WTC11 (cell line): ENCODE measurements at places on chromosomes 5 and 9. TPM values are rescaled to one million over a fixed set of nuclear protein-coding genes. Genes with fewer than 3 reads are reported as not detected.

GRCh38 chr9:111866976-111867375 lies 29.6 kb upstream of the UGCG start:
- peaks cover 2% of the 10 kb centered on the region; the same call in 1 of the 2 replicates for H3K36me3 ChIP-seq
- no peak for DNase-seq
- H3K27me3 ChIP-seq = no peaks in the 10 kb centered on the region
- peaks cover 30% of the 10 kb centered on the region for H3K4me1 ChIP-seq
- no peak overlapping the region for H3K27ac ChIP-seq
- no peak overlapping the region for H3K4me3 ChIP-seq

DNA sequence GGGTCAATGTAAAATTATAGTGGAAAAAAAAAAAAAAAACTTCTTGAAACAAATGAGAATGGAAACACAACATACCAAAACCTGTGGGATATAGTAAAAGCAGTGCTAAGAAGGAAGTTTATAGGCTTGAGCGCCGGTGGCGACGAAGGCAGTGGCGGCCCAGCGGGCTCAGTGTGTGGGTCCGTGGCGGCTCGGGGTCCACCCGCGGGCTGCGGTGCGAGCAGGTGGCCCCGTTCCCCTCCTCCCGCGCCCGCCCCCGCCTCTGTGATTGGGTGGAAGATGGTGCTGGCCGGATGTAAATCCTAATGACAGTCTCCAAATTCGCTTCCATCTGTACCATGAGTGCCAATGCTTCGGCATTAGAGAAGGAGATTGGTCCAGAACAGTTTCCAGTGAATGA lies 57.5 kb upstream of the TLX3 start:
- H3K4me1 ChIP-seq = no peaks in the 10 kb centered on the region
- no peak for DNase-seq
- no peak overlapping the region for H3K27ac ChIP-seq
- peaks cover 20% of the 10 kb centered on the region for H3K36me3 ChIP-seq

SPATA31E1 gene
- total RNA-seq = 0.04 to 0.07 TPM (median 0.05 TPM) in 3 replicates

ANKRD20A1 gene
- total RNA-seq = 0.27 to 0.37 TPM in 2 of 3 replicates, not detected in the other
